Hindlimb muscle (tissue), 1 donor: ENCODE measurements at places on chromosomes 6 and 20.

DNA sequence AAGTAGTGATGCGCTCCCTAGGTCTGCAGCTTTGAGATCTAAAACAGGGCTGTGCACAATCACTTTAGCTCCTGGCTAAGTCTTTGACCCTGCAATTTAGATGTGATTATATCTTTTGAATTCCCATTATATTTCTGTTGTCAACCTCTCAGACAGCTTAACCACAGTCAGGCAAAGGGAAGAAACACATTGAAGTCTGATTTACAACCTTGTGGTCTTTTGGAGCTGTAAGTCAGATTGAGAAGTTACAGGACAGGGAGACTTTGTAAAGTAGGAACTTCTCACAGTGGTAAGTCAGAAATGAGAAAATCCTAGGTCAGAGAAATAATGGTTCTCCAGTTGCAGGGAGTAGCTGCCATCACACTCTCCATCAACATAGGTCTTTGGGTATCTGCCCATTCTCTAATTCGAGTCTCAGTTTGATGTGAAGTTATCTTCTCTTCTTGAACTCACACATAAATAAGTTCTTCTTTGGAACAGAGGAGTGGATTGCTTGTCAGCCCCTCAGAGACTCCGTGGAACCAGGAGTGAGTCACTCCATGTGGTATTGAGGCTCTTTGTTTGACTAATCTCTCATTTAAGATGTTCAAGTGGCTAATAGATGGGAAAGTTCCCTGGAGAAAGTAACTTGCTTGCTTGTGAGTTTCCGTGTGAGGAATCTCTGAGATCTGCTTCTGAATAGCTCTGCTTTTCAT, 35.0 kb upstream of the SGK1 start:
- DNase-seq = no peak

- DNase-seq = no peak
These were observed 39.6 kb downstream of the DZANK1 start for GRCh38 chr20:18427214-18427613.

- no peak for DNase-seq
These were observed 408.6 kb upstream of the ADGRB3 start for GRCh38 chr6:68226460-68226859.

GRCh38 chr20:40335901-40336351, 353.1 kb downstream of the MAFB start:
- no peak for DNase-seq

GRCh38 chr6:89604653-89605052, 33.9 kb downstream of the LYRM2 start:
- DNase-seq = no peak

DNA sequence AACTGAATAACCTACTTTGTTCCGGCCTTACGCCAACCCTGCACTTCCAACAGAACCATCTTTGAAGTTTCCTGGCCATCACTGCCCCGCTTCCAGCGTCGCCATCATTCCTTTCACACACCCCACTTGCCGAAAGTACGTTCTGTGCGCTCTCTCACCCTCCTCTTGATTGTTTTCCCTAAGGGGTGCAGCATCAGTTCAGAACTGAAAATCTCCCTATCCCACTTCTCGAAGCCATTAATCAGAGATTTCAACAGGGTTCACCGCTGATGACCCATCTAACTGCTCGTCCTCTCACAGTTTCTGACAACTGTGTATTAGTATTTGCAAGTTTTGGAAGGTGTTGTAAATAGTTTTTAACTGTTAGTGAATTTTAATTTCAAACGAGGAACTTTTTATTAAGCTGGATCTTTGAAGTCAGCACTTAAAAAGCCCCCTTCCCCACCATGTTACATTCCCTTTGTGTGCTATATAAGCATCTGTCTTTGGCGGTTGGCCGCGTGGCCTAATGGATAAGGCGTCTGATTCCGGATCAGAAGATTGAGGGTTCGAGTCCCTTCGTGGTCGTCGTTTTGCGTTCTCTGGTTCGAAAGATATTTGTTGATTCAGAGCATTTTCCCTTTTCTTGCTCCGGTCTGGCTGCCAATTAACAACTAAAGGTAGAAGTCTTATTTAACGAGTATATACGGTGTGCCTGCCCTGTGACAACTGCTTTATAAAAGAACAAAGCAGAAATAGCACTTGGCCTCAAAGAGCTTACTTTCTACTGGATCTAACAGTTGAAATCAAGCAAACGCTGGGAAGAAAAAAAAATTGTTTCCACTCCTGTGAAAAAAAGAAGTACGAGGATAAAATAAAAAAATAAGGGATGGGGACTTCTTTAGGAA, 42.6 kb downstream of the TRIM27 start:
- DNase-seq = peak; percentile 87

DNA sequence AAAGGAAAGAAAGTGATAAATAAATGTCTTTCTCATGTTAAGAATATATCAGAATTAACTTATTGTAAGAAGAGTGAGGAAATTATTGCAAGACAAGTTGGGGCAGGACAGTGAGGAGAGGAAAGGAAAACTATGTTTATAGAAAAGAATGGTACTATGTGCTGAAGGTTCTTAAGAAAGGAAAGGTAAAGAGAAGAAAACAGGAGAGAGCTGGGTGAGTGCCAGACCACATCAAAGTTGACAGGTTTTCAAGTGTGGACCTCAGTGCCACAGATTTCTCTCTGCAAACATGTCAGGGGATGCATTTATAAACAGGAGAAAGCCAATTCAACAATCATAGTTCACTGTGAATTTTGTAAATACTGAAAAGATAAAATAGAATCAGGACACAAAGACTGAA, 439.2 kb downstream of the PKHD1 start:
- no peak for DNase-seq

DNA sequence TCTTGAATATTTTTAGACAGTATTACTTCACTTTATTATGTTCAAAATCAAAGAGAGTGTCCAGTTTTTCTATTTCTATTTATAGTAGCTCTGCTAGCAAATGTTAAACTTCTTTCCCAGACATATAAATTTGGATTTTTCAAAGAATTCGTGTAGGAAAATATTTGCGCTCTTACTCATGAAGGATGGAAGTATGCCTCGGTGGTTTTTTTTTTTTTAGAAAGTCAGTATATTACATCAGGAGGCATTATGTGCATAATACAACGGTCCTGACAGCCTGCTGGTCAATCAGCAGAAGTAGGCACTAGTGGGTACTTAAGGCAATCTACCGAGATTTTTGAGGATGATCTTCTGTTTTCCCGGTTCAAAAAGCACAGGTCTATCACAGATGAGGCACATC, 249.3 kb downstream of the TBX18 start:
- peak; percentile 23 for DNase-seq

DNA sequence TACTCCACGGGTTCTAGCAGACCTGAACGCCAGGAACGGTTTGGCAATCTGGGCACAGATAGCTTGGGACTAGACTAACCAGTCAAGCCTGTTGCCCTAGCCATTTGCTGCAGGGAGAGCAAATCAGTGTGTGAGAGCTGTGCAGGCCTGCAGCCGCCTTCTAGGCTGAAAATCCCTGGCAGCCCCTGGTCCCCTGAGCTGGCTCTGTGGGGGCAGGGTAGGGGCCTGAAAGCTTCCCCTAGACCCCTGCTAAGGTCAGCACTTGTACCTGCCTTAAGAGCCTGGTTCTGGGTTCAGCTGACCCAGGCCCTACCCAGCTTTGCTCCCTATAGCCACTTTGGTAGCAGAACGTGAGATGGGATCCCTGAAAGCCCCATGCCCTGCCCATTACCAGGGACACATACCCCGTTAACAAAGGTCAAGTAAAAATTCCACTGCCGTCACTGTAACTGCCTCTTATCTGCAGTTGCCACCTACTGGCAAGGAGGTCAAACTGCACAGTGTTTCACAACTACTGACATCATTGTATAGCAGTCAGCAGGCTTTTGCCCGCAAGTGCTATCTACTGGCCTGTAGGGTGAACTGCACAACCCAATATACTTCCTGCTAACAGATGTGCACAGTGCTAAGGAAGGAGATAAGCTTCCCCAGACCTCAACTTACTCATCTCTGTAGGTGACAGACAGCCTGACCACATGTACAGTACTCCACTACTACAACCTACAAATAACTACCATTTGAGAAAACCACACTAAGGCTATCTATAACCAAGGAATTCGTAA, 95.1 kb upstream of the OLIG3 start:
- no peak for DNase-seq

- DNase-seq = no peak
These were observed 18.5 kb downstream of the FAM209B start for GRCh38 chr20:56551571-56551970.

DNA sequence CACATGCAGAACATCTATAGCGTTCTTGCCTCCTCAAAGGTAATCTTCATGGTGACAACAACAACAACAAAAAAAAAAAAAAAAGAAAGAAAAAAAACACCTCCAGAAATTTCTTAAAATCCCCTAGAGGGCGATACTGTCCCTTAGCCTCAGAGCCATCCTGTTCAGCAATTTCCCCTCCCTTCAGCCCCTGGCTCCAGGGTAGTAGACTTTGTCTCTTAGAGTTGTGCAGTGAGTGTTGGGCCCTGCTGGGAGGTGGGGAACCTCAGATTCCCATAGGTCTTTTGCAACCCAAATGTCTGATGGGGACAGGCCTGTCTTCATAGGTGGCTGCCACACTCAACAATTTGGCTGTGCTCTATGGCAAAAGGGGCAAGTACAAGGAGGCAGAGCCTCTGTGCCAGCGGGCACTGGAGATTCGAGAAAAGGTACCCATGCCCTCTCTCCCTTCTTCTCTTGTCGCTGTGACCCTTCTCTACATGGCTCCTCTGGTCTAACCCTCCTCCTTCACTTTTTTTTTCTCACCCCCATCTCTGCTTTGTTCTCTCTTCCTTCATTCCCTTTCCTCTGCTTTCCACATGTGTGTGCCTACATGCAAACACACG, 6.0 kb upstream of the PTK7 start:
- DNase-seq = no peak
